ENCODE measurements at places on chromosomes 2 and 18.

DNA sequence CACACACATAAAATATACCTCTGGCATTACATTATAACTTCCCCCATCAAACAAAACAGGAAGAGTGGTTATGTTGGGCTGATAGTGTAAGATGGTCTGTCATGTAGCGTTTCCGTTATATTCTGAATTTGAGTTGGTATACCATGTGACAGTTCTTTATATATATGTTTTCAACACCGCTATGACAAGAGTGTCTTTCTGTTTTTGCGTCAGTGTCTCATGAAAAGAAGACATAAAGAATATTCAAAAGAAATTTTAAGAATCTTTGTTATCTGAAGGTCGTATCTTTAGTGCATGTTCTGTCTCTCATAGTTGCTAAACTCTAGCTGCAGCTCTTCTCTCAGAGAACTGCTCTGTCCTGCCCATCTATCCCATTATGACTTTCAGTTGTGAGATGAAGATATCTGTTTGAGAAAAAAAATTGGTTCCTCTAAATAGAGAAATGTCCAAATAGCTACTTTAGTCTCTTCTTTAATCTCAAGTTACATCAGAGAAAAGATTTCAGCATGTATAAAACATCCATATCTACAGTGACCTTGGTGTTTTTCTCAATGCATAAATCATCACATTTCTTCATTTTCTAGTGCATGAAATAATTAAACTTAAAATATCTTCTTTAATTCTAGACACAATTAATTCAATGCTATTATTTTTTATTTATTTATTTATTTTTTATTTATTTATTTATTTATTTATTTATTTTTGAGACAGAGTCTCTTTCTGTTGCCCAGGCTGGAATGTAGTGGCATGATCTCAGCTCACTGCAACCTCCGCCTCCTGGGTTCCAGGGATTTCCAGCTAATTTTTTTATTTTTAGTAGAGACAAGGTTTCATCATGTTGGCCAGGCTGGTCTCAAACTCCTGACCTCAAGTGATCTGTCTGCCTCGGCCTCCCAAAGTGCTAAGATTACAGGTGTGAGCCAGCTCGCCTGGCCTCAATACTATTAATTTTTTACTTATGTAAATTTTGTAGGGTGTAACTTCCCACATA is 24.3 kb upstream of the PSME4 start:
- DNase-seq: no peak

DNA sequence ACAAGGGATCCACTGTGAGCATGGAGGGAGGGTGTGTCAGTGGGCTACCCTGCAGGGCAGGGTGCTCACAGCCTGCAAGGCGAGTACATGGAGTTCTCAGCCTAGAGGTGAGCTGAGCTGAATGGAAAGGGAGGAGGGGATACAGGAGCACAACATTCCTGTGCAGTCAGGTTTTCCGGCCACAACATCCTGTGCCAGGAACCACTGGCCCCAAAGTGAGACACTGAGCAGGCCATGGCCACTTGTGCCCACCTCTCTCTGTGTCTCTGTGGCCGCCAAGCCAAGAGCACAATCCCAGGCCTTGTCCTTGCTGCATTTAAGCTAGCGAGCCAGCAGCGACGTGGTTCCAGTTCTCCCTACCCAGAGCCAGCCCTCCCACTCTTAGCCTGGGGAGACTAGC is 6.1 kb downstream of the DOK1 start:
- no peak for DNase-seq

- no peak for DNase-seq
Measured at GRCh38 chr2:39949131-39949530, 170.1 kb upstream of the THUMPD2 start.

- DNase-seq: no peak
Measured at GRCh38 chr18:24949908-24950307, 402.1 kb downstream of the ZNF521 start.

- DNase-seq: no peak
Measured at GRCh38 chr2:212414767-212415211, 123.8 kb downstream of the ERBB4 start.

Data from activated T-helper 1 cell treated with Interleukin-2 at 50 U/mL for 16 hours (primary cell).